ENCODE measurements at places on chromosomes 6 and 20.
A peak's percentile ranks its signal among the peaks of the same experiment; 100 is the strongest.

DNA sequence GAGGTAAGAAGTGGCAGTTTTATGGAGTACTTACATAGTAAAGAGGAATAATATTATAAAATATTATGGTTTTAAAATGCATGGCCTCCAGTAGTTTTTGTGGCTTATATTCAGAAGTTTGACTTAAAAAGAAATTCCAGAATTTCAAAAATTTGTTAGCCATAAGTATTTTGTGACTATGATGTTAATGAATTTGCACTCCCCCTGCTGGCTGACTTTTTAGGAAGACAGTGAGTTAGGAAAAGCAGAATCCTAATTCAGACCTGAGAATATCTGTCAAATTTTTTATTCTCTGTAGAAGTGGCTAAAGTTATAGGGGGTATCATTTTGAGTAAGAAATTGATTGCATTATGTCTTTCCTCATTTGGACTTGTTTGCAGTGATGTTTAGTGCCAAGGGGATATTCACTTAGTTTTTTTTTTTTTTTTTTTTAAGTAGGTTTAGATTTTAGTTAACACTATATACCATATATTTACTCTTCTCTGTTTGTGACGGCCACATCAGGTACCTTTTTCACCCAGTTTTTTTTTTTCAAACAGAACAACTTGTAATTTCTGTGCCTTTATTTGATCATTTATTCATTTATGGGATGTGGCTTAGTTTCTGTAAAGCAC lies 40.8 kb downstream of the ZFAND3 start:
- DNase-seq: no peak

DNA sequence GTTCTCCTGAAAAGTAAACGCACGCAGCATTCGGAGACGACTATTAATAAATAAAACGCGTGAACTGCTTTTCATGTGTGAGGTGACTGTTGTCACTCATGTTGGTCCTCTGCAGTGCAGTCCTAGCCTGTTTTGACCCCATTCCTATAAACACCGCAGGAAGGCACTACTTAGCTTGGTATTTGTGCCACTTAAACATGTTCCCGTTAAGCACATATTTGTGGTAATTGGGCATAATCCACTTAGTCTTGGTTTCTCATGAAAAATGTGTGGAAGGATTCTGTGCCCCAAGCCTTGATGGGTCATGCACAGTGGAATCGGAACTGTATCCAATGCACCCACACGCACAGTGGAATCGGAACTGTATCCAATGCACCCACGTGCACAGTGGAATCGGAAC lies 313.9 kb downstream of the THBS2 start:
- no peak for DNase-seq

DNA sequence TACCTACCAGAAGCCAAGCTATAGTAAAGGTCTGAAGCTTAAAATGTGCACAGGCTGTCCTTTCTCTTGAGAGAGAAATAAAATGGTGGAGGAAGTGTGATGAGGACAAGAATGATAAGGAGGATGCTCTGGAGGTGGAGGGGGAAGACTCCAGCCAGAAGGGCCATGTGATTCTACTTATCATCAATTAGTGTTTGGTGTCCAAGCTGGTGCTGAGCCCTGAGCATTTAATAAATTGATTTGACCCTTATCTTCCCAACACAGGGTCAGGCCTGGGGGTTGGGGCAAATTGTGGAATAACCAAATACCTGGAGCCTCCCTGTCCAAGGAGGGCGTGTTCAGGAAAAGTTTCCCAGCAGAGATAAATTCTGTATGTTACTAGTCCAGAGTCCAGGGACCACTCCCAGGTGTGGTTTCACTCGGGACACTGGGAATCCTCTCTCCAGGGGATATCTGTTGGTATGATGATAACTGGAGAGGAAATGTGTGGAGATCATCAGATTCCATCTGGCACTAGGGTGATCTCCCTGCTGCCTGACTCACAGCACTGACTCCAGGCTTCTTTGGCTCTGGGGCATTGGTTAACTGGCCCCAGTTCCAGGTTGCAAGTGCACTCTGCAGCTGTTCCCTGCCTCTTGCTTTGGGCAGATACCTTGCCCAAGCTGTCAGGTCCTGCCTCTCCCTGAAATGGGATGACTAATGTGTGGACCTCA lies 3.8 kb upstream of the MYBL2 start:
- DNase-seq: no peak

GRCh38 chr6:2448826-2449571 lies 203.6 kb upstream of the GMDS start:
- DNase-seq: no peak

DNA sequence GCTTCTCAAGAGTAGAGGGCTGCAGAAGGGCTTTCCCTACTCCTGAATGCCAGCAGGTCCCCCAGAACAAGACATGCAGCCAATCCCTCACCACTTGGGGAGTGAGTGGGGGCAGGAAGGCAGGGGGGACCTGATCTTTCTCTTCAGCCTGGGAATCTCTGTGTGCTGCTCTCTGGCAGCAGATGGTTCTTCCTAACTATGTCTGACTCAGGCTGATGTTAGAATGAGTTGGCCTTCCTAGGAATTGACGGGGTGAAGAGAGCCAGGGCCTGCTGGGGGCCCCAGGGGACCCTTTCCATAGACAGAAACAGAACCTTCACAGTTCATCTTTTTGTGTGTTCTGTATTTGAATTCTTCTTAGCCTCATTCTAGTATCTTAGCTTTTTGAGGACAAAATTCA lies 29.0 kb upstream of the TCP11 start:
- no peak for DNase-seq

GRCh38 chr6:142280927-142281326 lies 20.9 kb upstream of the ADGRG6 start:
- DNase-seq: no peak

- no peak for DNase-seq
Observed at GRCh38 chr6:163423696-163424095, 9.2 kb downstream of the QKI start.

- DNase-seq: no peak
Observed at GRCh38 chr20:58293453-58293852, 16.1 kb upstream of the RAB22A start.

DNA sequence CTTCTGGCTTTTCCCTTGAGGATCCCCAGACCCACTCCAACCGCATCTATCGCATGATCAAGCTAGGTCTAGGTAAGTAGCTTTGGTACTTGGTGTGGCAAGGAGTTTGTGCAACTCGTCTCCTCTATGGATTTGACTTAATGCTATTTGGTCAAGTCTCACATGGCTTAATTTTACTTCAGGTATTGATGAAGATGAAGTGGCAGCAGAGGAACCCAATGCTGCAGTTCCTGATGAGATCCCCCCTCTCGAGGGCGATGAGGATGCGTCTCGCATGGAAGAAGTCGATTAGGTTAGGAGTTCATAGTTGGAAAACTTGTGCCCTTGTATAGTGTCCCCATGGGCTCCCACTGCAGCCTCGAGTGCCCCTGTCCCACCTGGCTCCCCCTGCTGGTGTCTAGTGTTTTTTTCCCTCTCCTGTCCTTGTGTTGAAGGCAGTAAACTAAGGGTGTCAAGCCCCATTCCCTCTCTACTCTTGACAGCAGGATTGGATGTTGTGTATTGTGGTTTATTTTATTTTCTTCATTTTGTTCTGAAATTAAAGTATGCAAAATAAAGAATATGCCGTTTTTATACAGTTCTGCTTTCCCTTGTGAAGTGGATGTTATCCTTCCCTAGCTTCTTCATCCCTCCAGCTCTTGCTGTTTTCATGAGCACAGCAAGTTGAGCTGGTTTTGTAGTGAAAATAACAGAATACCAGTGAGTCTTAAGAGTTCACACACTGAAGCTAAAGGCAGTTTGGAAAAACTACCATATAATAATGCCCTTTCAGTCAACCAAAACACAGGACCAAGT lies 3.8 kb downstream of the SLC35B2 start:
- DNase-seq: no peak

DNA sequence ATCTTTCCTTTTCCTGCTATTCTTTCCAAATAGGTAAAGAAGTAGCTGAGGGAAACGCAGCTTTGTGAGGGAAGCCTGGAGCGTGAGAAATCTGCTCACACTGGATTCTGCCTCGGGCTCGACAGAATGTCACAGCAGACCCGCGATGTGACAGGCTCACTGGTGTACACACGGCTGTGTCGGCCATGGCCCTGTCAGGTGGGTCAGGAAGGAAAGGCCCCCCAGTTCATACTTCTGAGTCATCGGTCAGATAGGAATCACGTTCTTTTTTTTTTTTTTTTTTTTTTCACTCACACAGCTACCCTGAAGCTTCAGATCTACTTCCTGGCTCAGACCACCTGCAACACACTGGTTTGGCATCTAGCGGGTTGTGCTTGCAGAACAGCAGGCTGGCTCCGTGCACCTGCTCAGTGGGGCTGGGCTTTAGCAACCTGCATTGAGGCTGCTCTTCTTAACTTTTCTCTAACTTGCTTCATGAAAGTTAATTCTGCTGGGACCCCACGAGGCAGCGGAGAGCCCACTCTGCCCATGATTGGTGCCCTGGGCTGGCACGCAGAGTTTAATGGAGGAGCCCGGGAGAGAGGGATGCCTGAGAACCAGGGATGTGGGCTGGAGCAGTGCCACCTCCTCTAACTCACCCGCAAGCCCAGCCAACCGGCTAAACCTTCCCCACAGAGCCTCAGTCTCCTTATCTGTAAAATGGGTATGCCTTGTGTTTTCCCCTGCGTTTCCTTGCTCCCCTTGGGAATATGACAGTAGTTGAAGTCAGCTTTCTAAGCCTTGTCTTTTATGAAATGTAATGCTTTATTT lies 61.5 kb upstream of the FNDC1 start:
- peak; percentile 39 for DNase-seq

DNA sequence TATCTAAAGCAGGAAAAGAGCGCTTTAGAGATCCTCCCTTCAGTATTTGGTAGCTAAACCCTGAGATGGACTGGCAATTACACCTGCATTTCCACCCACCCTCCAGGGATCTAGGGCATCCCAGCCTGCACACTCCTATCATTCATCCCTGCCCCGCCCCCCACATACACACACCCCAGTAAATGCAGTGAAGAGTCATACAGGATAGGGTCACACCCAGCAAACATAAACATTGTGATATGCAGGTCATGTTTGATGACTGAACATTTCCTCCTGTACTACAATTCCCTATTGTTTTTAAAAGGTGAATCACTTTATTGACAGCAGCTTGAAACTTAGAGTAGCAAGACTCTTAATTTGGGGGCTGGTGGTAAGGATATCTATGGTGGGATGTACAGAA lies 112.9 kb downstream of the FOXO3 start:
- DNase-seq: no peak

GRCh38 chr6:166569206-166569605 lies 17.3 kb downstream of the RAMACL start:
- no peak for DNase-seq

DNA sequence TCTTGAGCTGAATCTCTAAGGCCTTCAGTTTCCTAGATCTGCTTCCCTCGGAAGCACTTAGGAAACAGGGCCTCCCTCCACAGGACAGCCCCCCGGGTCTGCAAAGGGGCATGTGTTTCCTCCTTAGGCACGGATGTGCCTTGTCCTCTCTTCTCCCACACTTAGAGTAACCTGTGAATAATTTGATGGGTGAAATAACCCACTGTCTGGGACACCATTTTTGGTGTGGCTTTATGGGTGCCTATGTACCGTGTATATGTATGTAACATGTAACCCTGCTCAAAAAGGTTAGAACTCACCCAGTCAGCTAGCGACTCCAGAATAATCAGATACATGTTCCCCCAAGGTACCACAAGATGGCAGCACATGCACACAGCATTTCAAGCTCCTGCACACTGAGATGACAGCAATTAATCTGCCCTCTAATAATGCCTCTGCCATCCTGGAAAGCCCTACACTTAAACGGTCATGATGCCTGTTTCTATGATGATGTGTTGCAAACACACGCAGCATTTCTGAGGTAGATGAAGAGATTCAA lies 212.0 kb upstream of the PROKR2 start:
- peak; percentile 32 for DNase-seq

- DNase-seq: no peak
Observed at GRCh38 chr6:15023448-15023847, 222.4 kb upstream of the JARID2 start.

DNA sequence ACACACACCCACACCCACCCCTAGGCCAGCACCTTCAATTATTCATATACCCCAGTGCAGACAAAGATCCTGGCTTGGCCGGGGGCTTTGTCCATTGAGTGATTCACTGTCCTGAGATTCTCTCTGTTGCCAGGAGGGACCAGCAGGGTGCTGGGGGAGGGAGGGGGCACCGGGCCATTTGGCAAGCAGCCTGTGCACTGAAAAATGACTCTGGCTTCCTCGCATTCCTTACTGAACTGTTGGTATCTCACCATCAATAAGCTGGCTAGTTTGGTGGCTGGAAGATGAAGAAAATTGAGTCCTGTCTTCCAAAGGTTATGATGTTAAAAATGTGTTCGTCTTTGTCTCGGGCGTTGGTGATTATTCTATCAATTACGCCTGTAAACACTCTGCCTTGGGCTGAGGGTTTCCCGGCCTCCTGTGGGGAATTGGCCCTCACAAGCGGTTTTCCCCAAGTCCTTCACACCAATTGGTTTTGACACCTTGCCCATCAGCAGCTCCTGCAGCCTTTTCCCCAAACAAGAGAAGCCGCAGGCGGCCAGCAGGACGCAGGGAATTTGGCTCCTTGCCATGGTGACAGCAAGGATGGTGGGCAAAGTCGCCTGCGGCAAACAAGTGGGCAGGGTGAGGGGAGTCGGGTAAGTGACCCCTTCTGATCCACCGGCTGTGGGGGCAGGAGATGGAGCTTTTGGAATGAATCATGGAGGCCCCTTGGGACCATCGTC lies 4.9 kb downstream of the VSTM2L start:
- no peak for DNase-seq

GRCh38 chr20:57414867-57415592 lies 23.8 kb downstream of the RBM38 start:
- no peak for DNase-seq

GRCh38 chr6:15457121-15457650 lies 205.6 kb downstream of the DTNBP1 start:
- DNase-seq: no peak

DNA sequence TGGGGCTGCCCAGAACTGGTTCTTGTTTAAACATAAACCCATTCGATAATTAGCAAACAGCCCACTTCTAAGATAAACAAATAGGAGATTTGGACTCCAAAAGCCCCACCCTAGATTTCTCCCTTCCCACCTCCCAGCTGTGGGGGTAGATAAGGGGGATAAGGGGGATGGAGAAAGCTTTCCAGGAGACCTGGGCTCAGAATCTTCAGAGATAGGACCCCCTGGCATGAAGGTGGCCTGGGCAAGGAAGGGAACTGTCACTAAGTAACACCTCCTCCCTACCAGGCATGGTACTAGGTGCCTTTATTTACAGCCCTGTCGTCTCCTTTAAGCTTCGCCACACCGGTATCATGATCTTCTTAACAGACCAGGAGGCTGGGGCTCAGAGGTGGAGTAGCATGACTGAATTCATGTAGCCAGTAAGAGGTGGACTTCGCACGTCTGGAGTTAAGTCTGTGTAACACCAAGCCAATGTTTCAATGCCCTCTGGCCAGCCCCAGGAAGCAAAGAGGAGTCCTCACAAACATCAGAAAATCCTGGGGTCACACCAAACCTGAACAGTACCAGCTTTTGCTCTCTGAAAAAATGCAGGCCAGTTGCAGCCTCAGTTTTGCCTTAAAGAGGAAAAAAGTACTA lies 4.6 kb downstream of the SDC4 start:
- no peak for DNase-seq

Measured in stimulated activated CD4-positive, alpha-beta T cell treated with anti-CD3 and anti-CD28 coated beads, TNF-alpha, amount 100 ng/mL, for 1 hour (primary cell).